Endothelial cell of umbilical vein (primary cell): ENCODE measurements at places on chromosomes 11 and 22. TPM values are rescaled to one million over a fixed set of nuclear protein-coding genes. Genes with fewer than 3 reads are reported as not detected.

RTN4R gene
- total RNA-seq = 1.2 and 1.3 TPM in 2 replicates

GRCh38 chr11:113934761-113935160 is 30.2 kb downstream of the HTR3B start:
- DNase-seq = no peak

- DNase-seq = no peak
These were observed 3.7 kb upstream of the CD44 start for GRCh38 chr11:35135222-35135621.

DNA sequence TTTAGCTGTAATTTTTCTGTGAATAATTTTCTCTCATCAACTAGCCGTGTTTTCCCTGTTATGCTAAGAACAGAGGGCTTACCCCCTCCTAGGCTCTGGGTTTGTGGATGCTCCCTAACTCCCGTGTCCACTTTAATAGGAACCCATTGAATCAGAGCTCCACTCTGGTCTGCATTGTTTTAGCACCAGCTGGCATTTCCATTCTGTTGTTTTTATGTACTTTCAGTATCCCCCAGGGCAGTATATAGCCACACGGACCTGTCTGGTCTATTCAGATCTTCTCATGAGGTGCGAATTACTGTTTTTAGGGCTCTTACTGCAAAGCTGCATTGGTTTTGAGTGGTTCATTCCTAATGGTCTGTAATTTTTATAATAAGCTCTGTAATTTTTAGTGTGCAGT is 16.0 kb downstream of the POLD3 start:
- no peak for DNase-seq

SCGB1C1 gene
- total RNA-seq = not detected in 2 replicates

DNA sequence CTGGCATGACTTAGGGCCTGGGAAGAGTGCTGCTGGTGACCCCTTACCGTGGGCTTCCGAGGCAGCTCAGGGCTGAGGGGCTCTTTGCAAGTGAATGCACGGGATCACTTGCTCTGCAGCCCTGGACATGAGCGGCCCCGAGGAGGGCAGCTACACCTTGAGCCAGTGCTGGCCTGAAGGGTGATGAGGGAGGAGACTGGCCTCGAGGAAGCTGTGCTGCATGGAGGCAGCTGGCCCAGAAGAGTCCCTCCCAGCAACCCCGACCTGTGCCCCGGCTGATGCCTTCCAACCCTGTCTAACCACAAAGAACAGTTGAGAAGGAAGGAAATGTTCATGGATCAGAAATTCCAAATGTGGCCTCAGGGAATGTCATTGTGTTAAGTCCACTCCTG is 45.2 kb downstream of the TBX1 start:
- DNase-seq = peak; percentile 44

GRCh38 chr11:132670921-132671675 is 861.2 kb downstream of the OPCML start:
- no peak for DNase-seq

DNA sequence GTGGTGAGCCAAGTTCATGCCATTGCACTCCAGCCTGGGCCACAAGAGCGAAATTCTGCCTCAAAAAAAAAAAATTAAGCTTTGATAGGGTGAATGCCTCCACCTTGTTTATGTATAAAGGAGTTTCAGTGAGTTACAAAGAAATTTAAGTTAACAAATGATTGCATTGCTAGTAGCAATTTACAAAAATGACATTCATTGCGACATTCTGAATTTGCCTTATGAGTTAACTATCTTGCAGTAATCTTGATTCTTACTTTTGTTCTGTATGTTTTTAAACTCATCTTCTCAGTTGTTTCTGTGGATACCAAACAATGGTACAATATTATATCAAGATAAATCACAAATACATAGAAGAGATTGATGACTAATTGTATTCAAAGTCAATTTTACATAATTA is 207.0 kb downstream of the DDX10 start:
- no peak for DNase-seq

DNA sequence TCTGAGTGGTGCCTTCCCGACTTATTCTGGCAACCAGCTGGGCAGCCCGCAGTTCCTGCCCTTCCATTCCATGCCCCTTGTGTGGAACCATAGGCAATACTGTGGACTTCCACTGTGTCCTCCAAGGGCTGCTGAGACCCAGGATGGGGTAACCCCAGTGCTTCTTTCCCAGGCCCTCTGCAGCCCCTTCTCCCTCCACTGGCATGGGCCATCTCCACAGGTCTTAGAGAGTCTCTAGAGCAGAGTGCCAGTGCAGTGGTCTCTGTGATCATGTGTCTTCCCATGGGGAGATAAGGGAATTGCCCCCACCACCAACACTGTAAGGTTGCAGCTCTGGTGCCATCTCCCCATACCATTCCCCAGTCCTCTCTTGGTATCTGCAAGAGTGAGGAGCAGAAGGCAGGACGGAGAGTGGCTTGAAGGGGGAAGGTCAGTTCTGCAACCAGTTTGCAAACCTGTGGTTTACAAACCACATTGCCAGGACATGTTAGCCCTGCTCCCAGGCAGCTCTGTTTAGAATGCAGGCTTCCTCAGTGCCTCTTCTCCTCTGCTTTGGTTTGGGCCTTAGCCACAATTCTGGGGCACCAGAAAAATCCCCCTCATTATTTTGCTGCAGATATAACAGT is 20.9 kb upstream of the DRD2 start:
- DNase-seq = no peak

C22orf42 gene
- not detected in 2 replicates for total RNA-seq

OR4D5 gene
- total RNA-seq = not detected in 2 replicates

DNA sequence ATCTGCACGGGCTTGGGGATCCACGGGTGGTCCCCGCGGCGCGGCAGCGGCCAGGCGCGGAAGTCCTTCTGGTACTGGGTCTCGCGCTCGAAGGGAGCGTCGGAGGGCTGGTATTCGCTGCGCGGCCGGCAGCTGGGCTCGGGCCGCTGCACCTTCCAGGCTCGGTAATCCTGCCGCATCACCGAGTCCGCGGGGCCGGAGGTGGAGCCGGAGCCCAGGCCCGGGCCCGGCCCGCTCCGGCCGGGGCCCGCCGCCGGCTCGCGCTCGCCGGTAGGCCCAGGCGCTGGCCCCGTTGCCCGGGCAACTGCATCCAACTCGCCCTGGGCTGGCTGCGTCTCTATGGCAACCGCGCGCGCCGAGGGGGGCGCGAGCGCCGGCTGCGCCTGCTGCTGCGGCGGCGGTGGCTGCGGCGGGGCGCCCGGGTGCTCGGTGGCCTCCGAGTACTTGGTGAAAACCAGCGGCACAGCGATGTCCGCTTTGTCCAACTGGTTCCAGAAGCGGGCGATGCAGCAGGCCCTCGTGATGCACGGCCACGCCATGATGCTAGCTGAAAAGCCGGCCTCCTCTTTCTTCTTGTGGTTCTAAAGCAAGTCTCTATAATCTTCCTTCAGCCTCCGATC is 897 bp downstream of the MAP6 start:
- DNase-seq = peak; percentile 7

- DNase-seq = no peak
These were observed 46.8 kb downstream of the CACNA1I start for GRCh38 chr22:39617342-39617741.

GRCh38 chr22:37242395-37242918 is 1.6 kb downstream of the RAC2 start:
- peak; percentile 51 for DNase-seq

GLYATL2 gene
- total RNA-seq = not detected in 2 replicates

GRCh38 chr11:88344869-88345268 is 7.3 kb upstream of the CTSC start:
- DNase-seq = no peak

DNA sequence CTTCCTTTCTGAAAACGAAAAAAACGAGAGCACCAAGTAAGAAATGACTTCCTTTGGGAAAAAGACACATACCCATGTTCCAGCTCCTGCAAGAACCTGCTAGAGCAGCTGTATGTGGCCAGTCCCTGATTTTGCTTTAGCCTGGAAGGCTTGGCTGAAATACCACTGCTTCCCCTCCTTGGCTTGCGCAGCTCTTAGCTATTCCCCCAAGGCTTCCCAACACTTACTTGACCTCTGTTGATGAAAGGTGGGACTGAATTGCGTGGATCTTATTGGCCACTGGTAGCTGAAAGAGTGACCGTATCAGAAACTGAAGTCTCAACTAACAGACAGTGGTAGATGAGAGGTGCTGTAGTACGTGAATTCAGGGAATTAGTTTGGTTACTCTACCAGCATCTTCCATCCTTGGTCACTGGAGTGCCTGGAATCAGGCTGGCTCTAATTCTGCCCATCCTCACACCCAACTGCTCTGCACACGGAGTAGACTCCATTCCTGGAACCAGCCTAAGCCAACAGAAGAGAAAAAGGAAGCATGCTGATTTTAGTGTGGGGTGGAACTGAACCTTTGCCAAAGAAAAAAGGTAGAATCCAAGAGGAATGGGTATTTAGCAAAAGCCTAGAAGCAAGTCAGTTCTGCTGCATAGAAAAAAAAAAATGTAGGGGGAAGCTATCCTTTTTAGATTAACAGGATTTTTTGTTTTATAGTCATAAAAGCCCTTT is 73.8 kb upstream of the CRTAM start:
- no peak for DNase-seq

GRCh38 chr11:2816941-2817421 is 68.6 kb downstream of the CDKN1C start:
- DNase-seq = no peak

DNA sequence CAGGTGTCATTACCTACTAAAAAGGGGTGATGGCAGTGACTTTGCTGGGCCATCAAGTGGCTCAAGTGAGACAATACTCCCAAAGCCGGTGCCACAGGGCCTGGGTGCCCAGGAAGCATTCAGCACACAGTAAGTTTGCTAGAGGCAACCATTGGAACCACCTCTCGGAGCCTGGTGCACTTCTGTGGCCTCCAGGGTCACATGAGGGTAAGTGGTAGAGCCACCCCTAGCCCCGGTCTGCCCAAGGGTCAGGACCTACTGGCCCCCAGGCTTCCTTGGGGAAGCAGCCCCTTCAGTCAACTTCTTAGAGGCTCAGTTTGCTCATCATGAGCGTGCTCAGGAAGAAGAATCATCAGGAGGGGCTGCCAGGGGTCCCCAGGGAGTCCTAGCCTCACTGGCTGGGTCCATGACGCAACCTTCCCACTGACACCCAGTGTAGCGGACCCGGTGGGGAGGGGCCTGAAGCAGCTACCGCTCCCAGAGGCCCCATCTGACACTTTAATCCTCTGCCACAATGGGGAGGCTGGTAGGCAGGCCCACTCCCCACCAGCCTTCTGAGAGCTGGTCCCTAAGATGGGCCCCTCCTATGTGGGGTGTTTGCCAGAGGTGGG is 17.5 kb upstream of the RASL10A start:
- DNase-seq = no peak
